Activated CD4-positive, alpha-beta T cell treated with anti-CD3 and anti-CD28 coated beads for 1 hour (primary cell): ENCODE measurements at places on chromosomes 5 and 9.

DNA sequence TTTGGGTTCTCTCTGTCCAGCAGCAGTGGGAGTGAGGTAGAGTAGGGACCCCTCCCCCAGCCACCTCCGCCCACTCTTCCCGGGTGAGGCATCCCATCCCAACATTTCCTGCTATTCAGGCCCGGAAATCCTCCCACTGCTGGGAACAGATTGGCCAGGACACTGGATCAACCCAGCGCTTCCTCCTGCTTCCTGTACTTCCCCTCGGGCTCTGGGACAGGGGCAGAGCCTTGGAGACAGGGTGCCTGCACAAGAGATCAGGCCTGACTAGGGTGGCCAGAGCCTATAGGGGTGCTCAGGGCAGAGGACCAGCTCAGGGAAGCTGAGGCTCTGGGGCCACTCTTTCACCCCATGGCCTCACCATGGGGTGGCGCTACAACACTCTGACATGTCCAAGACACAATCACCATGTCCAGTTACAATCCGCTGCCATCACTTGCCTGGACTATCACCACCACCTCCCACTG, 14.5 kb downstream of the SH2D3C start:
- no peak for DNase-seq

DNA sequence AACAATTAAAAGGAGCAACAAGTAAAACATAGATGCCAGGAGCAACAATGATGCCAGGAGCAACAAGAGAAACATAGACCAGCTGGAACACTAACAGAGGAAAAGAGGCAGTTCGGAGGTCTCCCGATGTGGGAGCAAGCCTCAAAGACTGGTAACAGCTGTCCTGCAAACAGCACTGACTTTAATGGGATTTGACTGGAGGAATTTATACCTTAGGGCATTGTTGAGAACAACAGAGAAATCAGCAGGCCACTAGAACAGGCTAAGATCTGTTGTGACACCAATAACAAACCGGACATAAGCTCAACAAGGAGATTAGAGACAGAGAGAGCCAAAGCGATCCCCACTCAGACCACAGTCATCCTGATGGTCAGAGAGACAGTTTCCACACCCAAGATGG, 11.8 kb upstream of the SYK start:
- DNase-seq = no peak

DNA sequence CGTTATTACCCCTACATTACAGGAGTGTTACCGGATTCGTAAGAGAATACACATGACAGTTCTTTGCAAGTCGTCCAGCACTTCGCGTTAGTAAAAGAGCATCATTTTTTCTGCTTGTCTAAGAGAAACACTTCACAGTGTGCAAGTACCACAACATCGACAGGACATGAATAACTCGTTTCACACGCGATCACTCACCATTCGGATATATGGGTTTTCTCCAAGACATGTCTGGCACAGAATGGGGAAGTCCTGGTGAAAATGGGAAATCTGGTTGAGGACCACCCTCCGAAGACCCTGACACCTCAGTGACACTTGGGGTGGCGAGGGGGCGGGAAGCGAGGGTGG, 642 bp downstream of the RBM22 start:
- no peak for DNase-seq

DNA sequence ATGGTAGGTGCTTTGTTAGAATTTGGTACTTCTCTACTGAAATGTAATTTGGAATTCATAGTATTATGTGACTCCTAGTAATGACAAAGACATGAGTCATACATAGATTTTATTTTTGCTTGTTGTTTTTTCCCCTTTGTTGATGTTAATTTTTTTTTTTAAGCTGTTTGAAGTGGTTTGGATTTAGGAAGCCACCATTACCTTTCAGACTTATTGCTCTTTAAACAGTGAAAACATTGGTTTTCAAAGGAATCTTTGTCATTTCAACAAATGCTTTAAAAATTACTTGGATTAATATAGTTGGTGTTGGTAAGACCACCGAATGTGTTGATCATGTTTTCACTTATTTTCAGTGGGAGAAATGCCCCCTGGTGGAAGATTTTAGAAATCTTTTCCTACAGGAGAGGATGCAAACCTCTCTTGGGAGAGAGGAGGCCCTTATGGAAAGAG, 170.1 kb upstream of the PITX1 start:
- no peak for DNase-seq

DNA sequence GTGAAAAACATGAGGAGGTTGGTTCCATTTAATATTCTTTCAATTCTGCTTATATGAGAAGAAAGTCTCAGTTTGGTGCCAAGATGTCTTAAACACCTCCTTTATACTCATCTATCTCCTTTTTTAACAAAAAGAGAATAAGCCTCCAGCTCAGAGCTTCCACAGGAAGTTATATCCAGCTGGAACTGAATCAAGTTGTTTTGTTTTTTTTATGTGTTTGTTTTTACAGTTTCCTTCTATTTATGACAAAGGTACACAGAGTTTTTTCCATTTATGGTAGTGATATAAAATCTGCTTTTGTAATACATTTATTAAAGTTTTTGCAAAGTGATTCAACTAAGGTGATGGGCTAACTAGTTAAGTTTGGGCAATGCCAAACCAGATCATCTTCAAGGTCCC, 10.4 kb downstream of the SPARC start:
- DNase-seq = no peak

DNA sequence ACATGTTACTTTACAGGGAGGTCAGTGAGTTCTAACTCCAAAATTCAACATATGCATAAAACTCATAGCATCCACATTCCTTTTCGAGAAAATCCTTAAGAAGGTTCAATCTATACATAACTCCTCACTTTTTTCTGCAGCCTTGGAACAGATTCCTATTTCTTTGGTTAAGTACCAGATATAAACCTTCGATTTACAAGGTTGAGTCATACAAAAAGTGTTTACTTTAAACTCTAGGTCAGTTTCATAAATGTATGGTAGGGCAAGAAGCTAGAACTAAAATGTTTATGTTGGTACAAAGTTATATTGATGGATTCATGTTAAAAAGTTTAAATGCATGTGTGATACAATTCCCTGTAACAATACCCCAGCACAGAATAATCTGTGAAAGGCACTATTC, 19.4 kb downstream of the CDKN2AIPNL start:
- no peak for DNase-seq

- no peak for DNase-seq
Observed at GRCh38 chr9:73154722-73155121, 3.1 kb downstream of the ANXA1 start.

- DNase-seq = no peak
Observed at GRCh38 chr9:19203058-19203457, 27.4 kb upstream of the DENND4C start.

DNA sequence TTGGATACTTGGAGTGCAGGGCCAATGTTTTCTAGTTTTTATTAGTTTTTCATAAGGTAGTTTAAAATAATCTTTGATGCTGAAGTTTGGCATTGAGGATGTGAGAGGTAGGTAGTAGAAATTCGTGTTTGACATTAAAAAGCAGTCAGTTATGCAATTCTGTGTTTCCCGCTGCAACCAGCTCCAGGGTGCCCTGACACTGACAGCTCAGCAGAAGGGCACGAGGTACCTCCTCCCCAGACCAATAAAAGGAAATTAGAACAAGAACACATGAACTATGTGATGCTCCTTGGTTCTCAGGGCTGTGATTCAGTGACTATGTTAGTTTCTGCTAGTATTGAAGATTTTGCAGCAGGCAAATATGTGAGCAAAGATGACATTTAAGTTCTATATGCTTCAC, 40.2 kb downstream of the NSUN2 start:
- no peak for DNase-seq

DNA sequence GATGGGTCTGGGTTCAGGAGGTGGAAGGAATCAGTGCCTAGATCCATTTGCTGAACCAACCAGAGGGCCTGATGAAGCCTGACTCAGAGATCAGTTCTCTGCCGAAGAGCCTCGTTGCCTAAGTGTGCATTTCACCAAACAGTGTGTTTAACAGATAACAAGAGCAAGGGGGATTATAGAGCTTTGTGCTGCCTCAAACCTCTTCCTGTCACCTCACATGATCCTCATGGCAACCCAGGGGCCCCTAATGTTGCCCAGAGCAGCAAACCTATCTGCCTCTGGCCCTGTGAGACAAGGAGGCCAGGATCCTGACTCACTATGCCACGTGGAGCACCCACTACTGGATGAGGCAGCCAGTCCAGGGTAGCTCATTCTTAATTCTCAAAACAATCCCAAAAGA, 66.3 kb upstream of the EPB41L4B start:
- DNase-seq = no peak

DNA sequence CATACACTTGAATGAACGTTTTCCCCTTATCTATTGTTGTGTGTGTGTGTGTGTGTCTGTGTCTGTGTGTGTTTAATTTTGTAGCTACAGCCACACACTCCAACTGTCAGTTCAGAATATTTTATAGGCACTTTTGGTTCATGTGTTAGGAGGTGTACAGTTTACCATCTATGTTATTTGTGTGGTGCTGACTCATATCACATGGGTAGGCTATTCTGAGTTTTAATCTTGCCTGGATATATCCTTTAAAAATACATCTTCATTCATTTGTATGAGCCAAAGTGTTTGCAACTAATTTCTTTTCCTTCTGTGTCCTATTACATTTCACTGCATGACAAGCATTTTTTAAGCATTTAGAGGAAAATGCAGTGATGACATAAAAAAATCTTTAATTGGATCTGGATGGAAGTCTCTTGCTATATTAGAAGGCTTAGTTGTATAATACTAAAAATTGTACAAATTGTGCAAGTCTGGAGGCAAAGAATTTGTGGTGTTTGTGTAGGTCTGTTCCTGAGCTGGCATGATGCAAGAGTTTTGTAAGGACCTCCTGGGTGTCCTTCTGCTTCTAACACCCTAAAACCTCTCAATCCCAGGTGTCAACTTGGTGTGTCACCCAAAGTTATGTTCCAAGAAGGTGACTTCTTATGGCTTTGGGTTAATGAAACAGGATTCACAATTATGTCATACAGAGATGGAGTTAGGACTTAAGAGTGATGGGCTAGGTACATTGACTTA, 52.4 kb upstream of the HMHB1 start:
- no peak for DNase-seq

DNA sequence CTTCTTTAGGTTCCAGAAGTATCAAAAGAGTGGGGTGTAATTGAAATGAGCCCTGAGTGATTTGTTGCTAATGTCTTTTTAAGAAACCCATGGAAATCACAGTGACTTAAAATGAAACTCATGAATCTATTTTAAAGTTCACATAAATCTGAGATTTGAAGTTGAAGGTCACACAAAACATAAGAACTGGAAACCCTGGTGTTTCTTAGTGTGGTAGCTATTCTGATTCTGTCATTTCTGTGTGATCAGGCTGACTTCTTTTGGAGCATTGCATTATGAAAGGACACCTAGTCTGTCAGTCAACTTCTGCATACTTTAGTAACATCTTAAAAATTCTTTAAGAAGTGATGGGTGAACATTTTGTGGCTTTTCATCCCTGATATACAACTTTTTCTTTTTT, 448.8 kb downstream of the TLE4 start:
- DNase-seq = no peak

- no peak for DNase-seq
Observed at GRCh38 chr9:137168904-137169856, 671 bp downstream of the LRRC26 start.

- DNase-seq = no peak
Observed at GRCh38 chr5:7753596-7753995, 97.3 kb downstream of the CFAP90 start.

- DNase-seq = no peak
Observed at GRCh38 chr9:5825895-5826622, 6.9 kb downstream of the ERMP1 start.

DNA sequence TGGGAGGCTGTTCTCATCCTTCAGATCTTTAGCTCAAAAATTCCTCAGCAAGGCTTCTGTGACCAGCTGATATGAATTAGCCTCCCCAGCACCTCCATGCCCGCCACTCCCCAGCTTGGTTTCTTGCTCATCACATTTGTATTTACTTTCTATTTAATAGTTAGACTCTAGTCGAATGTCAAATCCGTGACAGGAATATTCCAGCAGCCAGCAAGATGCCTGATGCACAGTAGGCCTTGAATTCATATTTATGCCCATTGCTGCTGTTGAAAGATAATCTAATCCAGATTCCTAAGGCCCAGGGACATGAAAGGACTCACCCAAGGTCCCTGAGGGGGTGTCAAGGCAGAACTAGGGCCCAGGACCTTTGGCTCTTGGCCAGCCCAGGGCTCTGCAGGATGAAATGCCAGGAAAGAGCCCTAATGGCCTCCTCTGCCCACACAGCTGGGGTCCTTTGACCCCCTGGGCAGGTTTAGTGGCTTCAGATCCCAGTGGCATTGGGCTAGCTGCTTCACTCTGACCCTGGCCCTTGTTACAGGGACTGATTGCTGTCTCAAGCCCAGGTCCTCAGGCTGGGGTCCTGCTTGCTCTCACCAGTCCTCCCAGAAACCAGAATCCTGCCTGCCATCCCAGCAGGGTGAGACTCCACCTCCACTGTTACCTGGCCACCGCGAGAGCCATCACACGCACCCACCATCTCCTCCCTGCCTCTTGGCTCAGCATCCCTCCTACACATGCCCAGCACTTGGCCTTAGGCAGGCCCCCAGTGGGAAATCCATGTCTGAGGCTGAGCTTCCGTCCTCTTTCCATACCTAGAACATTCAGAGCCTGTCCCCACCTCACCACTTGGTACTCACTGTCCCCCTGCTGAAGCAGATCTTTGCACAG, 7.3 kb downstream of the CSF1R start:
- DNase-seq = no peak

DNA sequence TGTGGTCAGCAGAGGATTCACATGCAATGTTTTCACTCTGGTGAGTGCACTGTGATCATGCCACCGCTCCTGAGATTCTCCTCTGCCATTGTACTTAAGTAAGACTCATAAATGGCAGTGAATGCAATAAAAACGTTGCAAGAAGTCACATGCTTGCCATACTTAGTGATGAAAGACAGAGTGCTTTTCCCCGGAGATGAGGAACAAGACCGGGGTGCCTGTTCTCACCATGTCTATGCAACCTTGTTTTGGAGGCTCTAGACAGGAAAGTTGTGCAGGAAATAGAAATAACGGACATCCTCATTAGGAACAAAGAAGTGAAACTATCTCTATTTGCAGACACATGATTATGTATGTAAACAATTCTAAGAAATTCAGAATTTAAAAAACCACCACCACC, 84.7 kb upstream of the IRX2 start:
- DNase-seq = no peak

DNA sequence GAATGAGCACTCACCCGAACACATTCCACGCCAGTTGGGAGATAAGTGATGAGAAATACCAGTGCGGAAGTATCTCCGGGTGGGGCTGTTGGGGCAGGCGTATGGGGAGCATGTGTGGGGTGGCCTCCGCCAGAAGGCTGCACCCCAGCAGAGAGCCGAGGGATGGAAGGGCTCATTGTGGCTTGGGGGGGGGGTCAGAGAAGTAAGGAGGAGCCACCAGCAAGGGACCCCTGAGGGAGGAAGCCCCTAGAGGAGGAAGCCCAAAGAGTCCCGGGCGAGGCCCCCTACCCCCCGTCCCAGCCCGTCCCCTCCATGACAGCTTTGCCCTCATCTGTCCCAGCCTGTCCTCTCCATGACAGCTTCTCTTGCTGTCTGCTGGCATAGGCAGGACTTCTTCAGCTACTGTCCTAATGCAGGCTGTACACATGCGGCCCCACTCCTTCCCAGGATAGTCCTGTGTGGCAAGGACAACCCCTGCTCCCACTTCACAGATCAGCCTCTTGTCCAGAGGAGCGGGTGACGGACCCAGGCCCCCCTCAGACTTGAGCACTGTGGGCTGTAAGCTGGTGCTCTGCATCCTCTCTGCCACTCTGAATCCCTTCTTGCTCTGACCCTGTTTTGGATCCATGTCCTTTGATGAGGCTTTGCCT, 239.6 kb downstream of the CACNA1B start:
- DNase-seq = no peak

- no peak for DNase-seq
Observed at GRCh38 chr5:122723606-122724352, 51.1 kb upstream of the SNX2 start.
